ENCODE measurements at places on chromosomes 1 and 21. TPM values are rescaled to one million over a fixed set of nuclear protein-coding genes. Genes with fewer than 3 reads are reported as not detected.

The PGLYRP3 gene
- total RNA-seq, result not detected

The CRYBG2 gene
- total RNA-seq, result not detected

DNA sequence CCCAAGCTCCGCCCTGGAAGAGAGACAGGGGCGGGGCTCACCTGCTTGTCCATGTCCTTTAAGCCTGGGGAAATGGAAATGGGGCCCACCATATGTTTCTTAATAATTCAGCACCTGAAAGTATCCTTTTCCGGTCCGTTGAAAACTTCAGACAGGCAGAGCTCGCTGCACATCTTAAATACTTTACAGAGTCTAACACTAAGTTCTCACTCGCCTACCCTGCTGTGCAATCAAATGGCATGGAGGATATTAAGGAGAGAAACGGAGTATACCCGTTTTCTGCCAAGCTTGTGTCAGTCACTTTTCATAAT, 467 bp upstream of the CC2D1B start:
- DNase-seq, result no peak

DNA sequence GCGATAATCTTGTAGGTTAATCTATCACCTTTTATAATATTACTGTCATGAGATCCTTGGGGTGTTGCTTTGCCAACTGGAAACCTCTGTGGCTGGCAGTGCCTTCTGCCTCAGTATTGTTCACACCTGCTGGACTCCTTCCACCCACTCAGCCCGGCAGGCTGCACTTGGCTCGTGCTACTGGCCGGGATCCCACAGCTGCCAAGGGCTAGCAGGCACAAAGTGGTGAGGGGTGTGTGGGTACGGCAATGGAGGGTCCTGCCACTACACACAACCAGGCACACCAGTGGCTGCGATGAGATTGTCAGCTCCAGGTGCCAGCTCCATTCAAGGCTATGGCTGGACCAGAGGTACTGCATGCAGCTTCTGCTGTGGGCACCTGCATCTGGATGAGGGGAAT, 191.2 kb upstream of the LYPLAL1 start:
- no peak for DNase-seq

DNA sequence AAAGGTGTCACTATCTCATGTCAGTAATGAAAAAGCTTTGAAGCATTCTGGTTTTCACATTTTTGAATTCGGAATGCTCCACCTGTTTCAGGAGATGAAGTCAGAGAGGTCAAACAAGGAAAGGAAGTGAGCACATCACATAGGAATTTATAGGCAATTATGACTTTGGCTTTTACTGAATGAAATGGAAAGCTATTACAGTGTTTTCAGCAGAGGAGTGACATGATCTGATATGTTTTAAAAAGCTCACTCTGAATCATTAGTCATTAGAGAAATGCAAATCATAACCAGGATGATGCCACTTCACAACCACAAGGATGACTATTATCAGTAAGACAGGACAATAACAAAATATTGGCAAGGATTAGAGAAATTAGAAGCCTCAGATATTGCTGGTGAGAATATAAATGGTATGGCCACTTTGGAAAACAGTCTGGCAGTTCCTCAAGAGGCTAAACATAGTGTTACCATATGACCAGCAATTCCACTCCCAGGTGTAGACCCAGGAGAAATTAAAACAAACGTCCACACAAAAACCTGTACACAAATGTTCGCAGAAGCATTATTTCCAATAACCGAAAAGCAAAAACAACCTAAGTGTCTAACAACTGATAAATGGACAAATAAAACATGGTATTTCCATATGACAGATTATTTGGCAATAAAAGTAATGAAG, 7.5 kb downstream of the TAF1A start:
- DNase-seq, result peak; percentile 79
